ENCODE measurements at places on chromosomes 11 and 22.

DNA sequence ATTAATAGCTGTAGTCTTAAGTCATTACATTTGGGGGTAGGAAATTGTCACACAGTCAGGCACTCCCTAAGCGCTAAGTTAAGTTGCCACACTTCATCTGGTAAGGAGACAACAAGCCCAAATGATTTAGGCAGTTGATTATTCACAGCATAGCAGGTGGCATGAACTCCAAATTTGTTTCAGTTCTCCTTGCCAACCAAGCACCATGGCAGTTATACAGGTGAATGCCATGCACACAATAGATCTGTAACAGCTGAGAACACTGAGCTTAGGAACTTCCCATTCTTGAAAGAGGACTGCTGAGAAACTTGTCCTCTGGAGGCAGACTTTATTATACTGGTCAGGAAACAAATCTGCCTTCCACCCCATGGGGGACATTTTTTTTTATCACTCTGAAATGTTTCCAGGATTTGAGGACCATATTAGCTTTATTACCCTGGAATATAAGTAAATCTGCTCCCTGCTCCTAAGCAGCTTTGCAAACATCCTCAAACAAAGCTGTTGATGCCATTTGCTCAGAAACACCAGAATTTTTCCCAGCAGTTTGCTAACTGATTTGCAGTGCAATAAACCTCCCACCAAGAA is 5.1 kb upstream of the INTS4 start:
- no peak for DNase-seq

GRCh38 chr11:47863189-47863897 is 15.2 kb upstream of the NUP160 start:
- no peak for DNase-seq

DNA sequence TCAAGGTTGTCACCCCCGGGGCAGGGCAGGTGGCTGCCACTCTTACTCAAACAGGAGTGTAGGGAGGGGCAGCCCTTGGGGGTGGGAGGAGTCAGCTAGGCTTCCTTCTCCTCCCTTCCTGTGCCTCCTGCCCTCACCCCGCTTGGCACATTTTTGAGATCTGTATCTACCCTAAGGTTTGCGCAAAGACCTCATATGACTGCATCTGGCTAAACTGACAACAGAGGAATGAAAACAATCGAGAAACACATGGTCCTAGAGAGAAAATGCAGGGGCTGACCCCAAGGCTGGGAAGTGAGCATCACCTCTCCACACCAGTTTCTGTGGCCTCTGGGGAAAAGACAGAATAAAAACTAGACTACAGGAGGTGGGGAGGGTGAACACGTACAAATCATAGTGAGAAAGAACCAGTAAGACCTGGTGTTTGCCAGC is 28.1 kb downstream of the IGSF9B start:
- peak; percentile 61 for DNase-seq

DNA sequence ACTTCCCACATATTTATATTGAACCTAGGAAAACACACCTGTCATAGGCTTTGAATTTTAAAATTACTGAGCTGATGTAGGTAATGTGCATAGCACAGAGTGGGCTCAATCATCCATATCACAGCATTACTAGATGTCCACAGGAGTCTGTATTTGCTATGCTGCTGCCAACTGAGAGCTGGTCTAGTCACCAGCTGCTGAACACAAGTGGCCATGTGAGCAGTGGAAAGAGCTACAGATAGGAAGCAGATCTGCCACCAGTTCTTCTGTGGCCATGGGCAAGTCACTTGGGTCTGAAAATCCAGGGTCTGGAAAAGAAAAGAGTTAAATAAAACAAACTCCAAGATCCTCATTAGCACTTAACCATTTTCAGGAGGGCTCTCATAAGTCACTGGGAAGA is 91.8 kb downstream of the APIP start:
- DNase-seq: no peak

GRCh38 chr11:44829838-44830237 is 103.1 kb downstream of the TSPAN18 start:
- no peak for DNase-seq

DNA sequence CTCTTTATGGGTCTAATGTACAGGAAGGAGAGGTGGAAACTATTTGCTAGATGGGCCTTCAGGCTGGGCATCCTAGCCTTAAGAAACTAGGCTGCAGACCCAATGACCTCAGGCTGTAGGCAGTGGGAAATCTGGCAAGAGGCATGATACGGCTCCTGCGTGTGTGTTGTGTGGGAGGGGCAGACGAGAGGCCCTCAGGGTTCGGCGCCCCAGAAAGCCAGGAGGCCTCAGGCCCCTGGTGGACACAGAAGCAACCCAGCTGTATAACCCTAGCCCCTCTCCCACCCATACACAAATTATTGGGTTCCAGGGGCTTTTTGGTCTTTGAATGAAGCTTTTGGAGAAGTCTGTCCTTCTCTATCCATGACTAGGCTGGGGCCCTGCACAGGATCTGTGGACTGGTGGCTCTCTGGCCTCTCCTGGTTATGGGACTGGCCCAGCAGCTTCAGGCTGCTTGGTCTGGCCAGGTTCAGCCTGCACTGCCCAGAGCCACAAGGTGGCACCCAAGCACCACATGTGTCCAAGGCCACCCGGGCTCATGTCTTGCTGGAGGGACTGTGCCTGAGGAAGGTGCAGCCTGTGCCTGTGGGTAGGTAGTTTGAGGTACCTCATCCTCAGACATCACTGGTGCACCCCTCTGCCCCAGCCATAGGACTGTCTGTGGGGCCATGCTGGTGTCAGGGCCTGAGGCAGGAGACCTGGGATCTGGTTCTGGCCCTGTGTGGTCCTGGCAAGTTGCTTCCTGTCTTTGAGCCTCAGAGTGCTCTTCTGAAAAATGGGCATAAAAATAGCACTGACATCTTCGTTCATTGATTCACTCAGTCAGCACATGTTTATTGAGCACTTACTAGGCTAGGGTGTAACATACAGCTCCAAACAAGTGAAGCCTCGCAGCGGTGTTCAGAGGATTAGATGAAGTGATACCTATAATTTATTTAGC is 87.5 kb downstream of the RRM1 start:
- peak; percentile 27 for DNase-seq

DNA sequence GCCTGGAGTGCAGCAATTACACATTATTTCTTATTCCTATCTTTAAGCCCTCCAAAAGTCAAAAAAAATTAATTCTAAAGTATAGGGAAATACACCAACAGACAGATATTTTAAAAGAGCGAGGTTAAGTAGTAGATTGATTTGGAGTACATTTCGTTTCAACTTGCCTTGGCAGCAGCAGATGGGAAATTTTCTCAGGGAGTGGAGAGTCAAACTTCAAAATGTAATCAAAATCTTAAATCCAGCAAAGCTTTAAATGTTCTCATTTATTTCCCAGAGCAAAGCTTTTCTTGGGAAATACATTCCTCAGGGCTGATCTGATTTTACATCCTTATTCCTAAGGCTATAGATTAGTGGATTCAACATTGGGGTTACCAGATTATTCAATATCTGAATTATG is 21.9 kb upstream of the VWA5A start:
- no peak for DNase-seq

- DNase-seq: no peak
Measured at GRCh38 chr11:103420593-103420992, 311.4 kb downstream of the DYNC2H1 start.

DNA sequence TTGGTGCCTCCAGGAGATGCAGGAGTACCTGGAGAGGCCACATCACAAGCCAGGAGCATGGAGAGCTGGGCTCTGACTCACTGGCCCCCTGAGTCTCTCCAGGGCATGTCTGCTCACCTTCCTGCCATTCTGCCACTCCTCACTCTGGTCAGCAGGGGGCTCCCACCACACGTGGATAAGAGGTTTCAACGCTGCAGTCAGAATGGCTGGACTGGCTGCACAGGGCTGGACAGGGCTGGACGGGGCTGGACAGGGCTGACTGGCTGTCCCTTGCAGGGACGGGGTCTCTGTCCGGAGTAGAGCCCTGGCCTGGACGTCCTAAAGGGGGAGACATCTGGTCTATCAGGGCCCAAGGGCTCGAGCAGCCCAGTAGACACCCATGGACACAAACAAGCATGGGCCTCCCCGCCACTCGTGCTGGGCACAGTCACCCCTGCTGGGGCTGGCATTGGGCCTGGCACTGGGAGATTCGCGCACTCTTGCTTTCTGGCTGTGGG is 34.6 kb downstream of the CYTH4 start:
- DNase-seq: peak; percentile 57
